Pancreas (tissue), 10 donors: ENCODE measurements at places on chromosomes 7 and 10. TPM values are rescaled to one million over a fixed set of nuclear protein-coding genes. Genes with fewer than 3 reads are reported as not detected.
A peak's percentile ranks its signal among the peaks of the same experiment; 100 is the strongest.

DNA sequence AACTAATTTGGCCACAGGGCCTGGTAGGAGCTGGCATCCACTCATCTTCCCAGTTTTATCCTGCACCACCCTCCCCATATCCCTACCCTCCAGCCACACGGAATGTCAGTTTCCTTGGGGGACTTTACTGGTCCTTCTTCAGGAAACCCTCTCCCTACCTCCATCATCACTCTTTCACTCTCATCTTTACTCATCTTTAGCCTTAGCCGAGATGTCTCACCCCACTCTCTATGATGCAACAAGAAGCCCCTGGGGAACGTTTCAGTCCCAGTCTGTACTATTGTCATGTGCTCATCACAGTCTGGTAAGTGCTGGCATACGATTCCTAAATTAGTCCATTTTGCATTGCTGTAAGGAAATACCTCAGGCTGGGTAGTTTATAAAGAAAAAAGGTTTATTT, 34.9 kb upstream of the TMEM248 start:
- H3K4me1 ChIP-seq = no peaks in the 10 kb centered on the region
- DNase-seq = no peak
- no peak overlapping the region for H3K4me3 ChIP-seq

GRCh38 chr7:27110186-27111031, 7.9 kb upstream of the HOXA2 start:
- H3K36me3 ChIP-seq = no peaks in the 10 kb centered on the region
- no peak overlapping the region for H3K4me3 ChIP-seq
- H3K27ac ChIP-seq = peak overlapping the region; percentile 18
- H3K27me3 ChIP-seq = peaks cover 62% of the 10 kb centered on the region
- no peaks in the 10 kb centered on the region for H3K4me1 ChIP-seq

DNA sequence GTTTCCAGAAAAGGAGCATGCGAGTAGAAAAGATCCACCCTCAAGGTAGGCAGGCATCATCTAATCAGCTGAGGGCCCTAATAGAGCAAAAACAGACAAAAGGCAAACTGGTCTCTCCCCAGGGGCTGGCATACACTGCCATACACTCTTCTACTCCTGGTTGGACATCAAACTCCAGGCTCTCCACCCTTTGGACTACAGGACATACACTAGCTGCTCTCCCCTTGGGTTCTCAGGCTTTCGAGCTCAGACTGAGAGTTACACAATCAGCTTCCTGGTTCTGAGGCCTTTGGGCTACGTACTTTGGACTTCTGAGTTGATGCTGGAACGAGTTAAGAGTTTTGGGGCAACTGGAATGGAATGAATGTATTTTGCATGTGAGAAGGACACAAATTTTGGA, 50.9 kb upstream of the TM9SF3 start:
- no peak overlapping the region for H3K27ac ChIP-seq
- no peak for DNase-seq
- H3K4me1 ChIP-seq = peaks cover 22% of the 10 kb centered on the region
- H3K36me3 ChIP-seq = no peaks in the 10 kb centered on the region
- H3K4me3 ChIP-seq = no peak overlapping the region

GRCh38 chr10:101292194-101293006, 61.6 kb upstream of the BTRC start:
- no peaks in the 10 kb centered on the region for H3K36me3 ChIP-seq
- no peak overlapping the region for H3K27ac ChIP-seq
- H3K27me3 ChIP-seq = no peaks in the 10 kb centered on the region

DNA sequence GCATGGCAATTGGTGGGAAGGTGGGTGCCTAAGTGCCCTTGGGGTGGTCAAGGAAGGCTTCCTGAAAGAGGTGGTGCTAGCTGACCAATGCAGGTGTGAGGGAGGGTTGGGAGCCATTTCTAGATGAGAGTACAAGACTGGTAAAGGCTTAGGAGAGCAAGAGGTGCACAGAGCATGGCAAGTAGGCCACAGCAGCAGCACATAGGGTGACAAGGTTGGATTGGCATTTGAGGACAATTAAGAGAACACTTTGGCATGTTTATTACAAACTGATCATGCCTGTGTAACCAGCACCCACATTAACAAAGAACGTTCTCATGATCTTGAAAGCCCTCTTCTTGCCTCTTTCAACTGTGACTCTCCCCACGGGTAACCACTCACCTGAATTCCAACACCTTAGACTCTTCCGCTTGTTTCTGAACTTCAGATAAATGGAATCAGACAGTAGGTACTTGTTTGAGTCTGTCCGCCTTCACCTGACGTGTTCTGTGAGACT, 107.6 kb downstream of the MYL10 start:
- H3K27ac ChIP-seq = no peak overlapping the region
- no peak overlapping the region for H3K4me3 ChIP-seq
- H3K36me3 ChIP-seq = no peaks in the 10 kb centered on the region
- no peaks in the 10 kb centered on the region for H3K4me1 ChIP-seq

UPK3B gene
- 3.2 TPM for polyA plus RNA-seq

TWIST1 gene
- 0.47 TPM for polyA plus RNA-seq

RBP4 gene
- 186 TPM for polyA plus RNA-seq

UCN3 gene
- polyA plus RNA-seq = 17.2 TPM
